Activated gamma-delta T cell (primary cell): ENCODE measurements at places on chromosomes 3 and 15.

- DNase-seq: no peak
Observed at GRCh38 chr3:67853520-67853919, 199.1 kb upstream of the SUCLG2 start.

GRCh38 chr15:85692321-85692720 lies 102.4 kb downstream of the KLHL25 start:
- no peak for DNase-seq

DNA sequence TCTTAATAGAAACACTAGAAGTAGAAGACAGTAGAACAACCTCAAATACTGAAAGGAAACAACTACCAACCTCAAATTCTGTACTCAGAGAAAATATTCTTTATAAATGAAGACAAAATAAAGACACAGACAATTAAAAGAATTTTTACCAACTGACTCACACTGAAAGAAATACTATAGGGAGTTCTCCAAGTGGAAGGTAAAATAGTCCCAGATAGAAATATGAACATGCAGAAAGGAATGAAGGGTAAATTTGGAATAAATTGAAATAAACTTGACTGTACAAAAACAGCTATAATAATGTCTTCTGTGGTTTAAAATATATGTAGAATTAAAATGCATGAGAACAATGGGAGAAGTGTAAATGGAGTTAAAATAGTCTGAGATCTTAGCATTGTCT lies 36.7 kb upstream of the CCDC174 start:
- DNase-seq: no peak

DNA sequence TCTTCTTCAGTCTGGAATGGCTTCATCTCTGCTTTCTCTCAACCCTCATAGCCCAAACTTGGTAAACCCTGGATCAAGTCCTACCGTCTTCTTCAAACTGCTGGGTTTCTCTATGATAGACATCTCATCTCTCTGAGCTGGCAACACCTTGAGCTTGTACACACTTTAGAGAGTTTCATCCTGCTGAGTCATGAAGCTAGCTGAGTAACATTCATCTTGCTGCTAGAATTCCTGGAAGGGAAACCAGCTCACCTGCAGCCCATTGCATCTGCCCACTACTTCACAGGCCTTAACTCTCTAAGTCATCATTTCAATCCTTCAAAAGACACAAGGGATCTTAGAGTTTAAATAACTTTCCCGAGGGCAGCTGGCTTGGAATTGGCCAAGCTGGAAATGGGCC lies 175.5 kb upstream of the RORA start:
- DNase-seq: no peak

DNA sequence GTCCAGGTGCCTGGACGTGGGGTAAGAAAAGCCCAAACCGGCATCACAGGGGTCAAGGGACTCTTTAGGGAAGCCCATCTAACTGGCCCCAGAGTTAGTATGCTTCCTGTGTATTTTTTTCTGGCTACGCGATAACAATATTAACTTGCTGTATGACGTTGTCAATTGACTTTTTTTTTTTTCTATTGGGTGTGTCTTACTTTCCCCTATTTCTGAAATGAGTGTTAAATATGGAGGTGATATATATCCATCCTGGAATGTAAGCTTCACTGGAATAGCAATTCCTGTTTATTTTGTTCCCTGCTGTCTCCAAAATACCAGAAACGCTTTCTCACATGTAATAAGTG lies 598 bp upstream of the GMNC start:
- no peak for DNase-seq

DNA sequence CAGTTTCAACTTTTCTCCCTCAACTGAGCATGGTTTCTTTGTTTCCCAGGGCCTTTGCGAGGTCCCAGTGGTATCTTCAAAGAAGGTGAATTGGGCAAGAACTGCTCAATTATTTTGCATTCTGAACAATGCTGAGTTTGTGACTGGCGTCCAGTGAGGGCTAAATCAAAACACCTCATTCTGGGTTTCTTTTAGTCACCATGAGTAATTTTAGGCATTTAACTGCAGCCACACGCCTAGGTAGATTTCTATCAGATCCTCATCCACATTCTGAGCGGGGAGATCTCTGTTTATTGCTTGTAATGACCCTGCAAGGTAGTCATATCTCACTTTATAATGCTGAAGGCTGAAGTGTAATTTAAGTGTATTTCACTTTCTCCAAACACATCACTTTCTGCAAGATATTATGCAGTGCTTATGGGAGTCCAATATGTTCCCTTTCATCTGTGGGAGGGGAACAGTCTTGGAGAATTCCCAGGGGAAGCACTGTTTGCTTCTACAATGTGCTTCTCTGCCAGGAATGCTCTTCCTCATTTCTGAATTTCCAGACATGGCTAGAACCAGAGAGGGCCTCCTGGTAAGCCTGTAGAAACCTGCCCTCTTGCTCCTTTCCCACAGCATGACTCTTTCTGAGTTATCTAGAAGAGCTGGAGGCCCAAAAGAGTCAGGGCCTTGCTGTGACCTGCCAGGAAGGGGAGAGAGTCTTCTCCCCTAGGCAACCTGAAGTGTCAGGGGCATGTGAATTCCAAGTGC lies 91.7 kb downstream of the FRMD4B start:
- no peak for DNase-seq

DNA sequence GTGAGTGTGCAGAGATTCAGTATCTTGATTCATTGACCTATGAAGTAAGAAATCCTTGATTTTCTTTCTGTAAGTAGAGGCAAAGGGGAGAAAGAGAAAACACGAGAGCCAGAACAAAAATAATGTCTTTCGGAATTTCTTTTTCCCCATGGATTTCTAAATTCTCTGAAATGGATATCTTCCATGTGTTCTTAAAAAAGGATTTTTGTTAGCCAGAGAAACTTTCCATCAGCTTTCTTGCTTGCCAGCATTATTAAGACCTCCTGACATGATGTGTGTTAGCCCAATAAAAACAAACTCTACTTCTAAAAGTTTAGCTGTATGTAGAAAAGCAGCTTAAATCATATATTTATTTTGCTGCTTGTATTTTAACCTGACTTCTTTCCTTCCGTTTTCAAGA lies 122.3 kb upstream of the AADACL2 start:
- DNase-seq: no peak

- DNase-seq: no peak
Observed at GRCh38 chr3:172658344-172659245, 52.3 kb downstream of the NCEH1 start.

DNA sequence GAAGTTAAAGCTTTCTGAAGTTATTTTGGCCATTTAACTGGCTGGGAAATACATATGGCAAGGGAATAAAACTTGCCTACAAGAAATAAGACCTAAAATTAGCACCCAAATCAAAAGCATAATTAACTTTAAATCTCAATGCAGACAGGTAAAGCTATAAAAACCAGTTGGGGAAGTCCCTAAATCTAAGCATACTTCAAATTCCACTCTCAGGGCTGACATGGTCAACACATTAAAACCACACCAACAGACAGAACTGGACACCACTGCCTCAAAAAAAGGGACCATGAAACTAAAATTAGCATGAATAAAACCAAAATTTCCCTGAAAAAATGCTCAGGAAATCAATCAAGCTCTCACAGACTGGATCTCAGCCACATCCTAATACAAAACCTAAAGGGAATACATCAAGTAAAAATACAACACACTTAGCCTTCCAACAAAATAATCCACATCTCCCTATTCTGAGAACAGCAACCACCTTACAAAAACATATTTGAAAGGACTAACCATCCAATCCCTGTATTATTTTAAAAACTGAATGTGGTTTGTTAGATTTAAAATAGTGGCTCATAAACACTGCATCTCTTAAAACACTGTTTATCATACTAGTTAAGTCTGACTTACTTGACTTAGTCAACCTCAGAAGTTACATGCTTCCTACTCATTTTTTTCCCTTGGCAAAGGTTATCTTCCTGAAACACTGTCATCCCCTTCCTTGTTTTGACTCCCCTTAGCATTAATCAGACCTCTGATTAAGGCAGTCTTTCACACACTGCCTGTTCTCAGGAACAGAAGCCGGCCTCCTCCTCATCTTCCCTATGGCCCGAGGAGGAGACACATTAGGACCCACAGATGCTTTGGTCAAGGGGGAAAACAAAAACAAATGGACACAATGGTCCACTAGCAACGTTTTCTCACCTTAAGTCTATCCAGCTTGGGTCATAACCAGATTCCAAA lies 8.3 kb downstream of the TRA2B start:
- DNase-seq: no peak

GRCh38 chr3:188700501-188700900 lies 471.3 kb upstream of the TPRG1 start:
- DNase-seq: no peak

DNA sequence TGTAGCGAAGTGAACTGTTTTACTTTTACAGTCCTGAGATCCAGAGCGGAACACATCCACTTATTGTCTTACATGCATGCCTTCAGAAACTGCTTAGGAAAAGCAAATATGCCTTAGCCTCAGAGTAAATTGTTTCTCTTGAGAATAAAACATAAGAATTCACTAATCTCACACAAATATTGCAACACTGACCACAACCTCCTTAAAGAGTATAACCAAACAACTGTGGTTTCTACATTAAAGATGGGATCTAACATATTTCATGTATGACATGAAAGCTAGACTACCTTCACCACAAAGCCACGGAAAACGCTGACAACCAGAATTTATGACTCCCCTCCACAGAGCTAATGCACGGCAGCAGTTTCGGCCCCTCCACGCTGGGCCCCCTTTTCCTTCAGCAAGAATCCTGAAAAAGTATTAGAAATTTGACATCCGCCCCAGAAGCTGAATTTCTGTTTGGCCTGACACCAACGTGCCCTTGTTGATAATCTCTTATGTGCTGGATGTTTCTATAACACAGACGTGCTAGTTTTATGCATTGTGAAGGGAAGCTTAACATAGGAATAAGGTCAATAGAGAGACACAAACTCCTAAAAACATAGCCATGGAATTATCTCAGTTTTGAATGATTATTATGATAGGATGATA lies 84.6 kb downstream of the GREM1 start:
- no peak for DNase-seq

DNA sequence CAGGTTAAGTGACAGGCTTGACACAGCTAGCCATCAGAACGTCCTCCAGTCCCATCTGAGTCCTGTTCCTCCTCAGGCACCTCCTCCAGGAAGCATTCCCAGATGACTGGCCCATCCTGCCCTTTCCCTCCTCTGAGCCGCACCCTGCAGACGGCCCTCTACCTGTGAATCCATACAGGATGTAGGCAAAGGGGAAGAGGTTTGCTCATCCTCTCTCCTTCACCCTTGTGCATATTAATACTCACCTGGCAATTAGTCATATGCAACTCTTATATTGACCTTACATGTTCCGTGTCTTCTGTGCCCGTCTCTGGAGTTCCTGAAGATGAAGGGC lies 61.9 kb downstream of the SMAD3 start:
- DNase-seq: no peak

DNA sequence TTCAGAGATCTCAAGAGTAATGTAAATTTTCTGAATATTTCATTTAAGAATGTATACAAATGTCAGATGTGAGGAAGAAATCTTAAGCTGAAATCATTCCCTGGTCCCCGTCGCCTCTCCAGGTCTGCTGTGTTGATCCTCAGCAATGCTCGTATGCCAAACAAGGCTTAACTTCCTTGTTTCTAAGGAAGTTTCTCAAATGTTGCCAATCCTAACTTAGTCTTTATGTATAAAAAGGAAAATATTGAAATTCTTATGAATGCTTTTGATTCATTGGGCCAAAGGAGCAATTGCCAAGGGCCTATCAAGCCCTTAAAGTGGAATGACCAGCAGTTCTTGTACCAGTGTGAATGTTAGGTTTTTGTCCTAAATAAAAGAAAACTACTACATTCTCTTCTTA lies 507.7 kb upstream of the SEMA6D start:
- DNase-seq: no peak

- no peak for DNase-seq
Observed at GRCh38 chr3:182179631-182180030, 467.9 kb downstream of the SOX2 start.

- DNase-seq: no peak
Observed at GRCh38 chr15:26841941-26842340, 24.9 kb upstream of the GABRA5 start.

GRCh38 chr3:138818185-138818860 lies 16.4 kb downstream of the PIK3CB start:
- DNase-seq: no peak
